Activated naive CD4-positive, alpha-beta T cell treated with anti-CD3 and anti-CD28 coated beads for 36 hours (primary cell): ENCODE measurements at places on chromosomes 5 and 9.

- no peaks in the 10 kb centered on the region for H3K36me3 ChIP-seq
- H3K4me3 ChIP-seq: no peak overlapping the region
- no peak overlapping the region for H3K27ac ChIP-seq
Observed at GRCh38 chr9:87519461-87519860, 21.8 kb downstream of the DAPK1 start.

- peaks cover 4% of the 10 kb centered on the region for H3K4me1 ChIP-seq
- H3K27ac ChIP-seq: no peak overlapping the region
- peaks cover 15% of the 10 kb centered on the region for H3K27me3 ChIP-seq
- no peak for DNase-seq
- no peak overlapping the region for H3K4me3 ChIP-seq
Observed at GRCh38 chr5:88736494-88736893, 146.5 kb downstream of the MEF2C start.

GRCh38 chr5:31366941-31367340 is 165.0 kb downstream of the DROSHA start:
- DNase-seq: no peak
- H3K27me3 ChIP-seq: peaks cover 13% of the 10 kb centered on the region
- no peaks in the 10 kb centered on the region for H3K36me3 ChIP-seq
- no peak overlapping the region for H3K27ac ChIP-seq

- H3K4me1 ChIP-seq: no peaks in the 10 kb centered on the region
- H3K36me3 ChIP-seq: no peaks in the 10 kb centered on the region
- H3K4me3 ChIP-seq: no peak overlapping the region
- no peak overlapping the region for H3K27ac ChIP-seq
- H3K27me3 ChIP-seq: no peaks in the 10 kb centered on the region
Observed at GRCh38 chr9:120344230-120344629, 235.7 kb downstream of the CDK5RAP2 start.

DNA sequence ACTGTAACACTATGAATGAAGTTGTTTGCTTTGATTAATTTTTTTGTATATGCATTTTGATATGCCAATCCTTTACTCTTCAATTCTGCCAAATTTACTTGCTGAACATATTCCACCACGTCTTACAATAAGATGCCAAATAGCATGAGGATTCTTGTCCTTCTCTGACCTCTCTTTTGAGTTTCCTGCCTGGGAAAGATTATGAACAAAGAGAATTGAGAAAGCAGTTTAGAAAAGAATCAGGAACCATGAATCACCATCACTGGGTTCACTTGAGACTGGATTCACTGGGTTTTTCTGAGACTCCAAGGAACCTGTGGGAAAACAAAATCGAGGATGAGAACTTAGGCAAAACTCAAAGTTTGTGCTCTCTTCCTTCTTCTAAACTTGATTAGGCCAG is 256.5 kb downstream of the CETN3 start:
- no peaks in the 10 kb centered on the region for H3K36me3 ChIP-seq
- H3K27ac ChIP-seq: no peak overlapping the region
- DNase-seq: no peak
- H3K4me3 ChIP-seq: no peak overlapping the region
- H3K4me1 ChIP-seq: no peaks in the 10 kb centered on the region

DNA sequence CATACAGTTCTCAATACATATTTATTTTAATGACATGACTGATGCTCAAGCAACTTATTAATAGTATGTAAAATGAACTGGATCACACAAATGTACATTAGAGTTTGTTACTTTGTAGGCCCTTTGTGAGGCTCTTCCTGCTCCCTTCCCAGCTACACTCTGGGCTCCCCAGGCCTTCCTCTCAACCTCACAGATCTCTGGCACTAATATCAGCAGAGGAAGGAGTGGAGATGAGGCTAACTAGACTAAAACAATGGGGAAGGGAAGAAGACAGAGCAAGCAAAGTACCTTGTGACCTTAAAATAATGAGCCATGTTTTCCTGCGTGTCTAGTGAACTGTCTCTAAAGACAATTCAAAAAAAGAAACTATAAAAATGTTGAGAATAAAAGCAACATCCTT is 30.3 kb upstream of the TEK start:
- no peak overlapping the region for H3K4me3 ChIP-seq
- H3K4me1 ChIP-seq: no peaks in the 10 kb centered on the region
- H3K27ac ChIP-seq: no peak overlapping the region
- H3K27me3 ChIP-seq: no peaks in the 10 kb centered on the region
- no peak for DNase-seq

GRCh38 chr5:155726267-155726666 is 600.7 kb upstream of the SGCD start:
- no peak overlapping the region for H3K27ac ChIP-seq
- H3K27me3 ChIP-seq: peaks cover 56% of the 10 kb centered on the region
- H3K4me1 ChIP-seq: no peaks in the 10 kb centered on the region
- peak; percentile 22 for DNase-seq

DNA sequence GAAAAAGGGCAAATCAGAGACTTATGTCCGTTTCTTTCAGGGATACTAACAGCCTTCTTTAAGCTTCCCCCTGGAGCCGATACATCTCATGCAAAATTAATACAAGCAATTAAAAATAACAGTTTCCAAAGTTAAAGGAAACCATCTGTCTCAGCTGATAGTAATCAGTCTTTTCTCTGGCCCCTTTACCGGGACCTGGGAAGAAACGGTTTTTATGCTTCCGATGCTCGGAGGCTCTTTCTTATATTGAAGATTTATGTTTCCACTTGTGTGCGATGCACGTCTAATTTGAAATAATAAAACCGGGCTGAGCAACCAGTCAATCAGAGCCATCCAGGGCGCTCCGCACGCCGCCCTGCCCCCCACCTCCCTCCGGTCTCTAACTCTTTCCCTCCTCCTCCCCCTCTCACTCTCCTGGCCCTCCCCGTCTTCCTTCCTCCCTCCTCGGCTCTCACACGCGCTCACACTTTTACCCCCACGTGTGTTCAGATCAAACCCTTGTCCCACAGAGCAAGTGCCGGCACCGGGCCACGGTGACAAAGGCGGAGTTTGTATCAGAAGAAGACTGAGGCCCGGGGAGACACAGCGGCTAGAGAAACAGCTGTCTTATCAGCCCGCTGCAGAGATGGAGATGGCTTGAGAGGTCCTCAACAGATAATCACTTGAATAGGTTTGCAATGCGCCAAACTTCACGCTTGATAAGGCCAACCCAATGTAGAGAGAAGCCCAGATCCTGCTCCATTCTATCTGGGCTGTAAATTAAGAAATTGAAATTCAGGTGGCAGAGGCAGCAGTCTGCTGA is 5.1 kb upstream of the ELAVL2 start:
- no peak overlapping the region for H3K27ac ChIP-seq
- no peaks in the 10 kb centered on the region for H3K36me3 ChIP-seq
- H3K4me1 ChIP-seq: no peaks in the 10 kb centered on the region
- H3K4me3 ChIP-seq: no peak overlapping the region
- no peak for DNase-seq
